ENCODE measurements at places on chromosomes 3 and 15.

GRCh38 chr15:25733036-25733855 lies 129.9 kb downstream of the ATP10A start:
- DNase-seq: no peak

DNA sequence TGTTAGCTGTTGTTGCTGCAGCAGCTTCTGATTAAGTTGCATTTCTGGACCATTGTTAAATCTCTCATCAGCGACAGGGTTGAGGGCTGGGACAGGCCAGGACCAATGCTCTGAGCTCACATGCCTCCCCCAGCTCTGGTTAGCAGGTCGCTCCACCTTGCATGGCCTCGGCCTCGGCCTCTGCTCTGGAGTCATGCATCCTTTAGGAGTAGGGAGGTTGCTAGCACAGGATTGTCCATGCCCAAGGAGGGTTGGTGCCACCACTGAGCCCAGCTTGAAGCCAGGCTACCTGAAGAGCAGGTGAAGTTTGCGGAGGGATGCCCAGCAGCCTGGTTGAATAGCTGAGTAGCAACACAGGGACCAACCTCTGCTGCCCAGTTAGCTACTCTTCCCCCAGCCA lies 11.2 kb upstream of the CPNE9 start:
- no peak for DNase-seq

GRCh38 chr15:92797168-92798052 lies 102.7 kb upstream of the CHD2 start:
- DNase-seq: peak; percentile 75

DNA sequence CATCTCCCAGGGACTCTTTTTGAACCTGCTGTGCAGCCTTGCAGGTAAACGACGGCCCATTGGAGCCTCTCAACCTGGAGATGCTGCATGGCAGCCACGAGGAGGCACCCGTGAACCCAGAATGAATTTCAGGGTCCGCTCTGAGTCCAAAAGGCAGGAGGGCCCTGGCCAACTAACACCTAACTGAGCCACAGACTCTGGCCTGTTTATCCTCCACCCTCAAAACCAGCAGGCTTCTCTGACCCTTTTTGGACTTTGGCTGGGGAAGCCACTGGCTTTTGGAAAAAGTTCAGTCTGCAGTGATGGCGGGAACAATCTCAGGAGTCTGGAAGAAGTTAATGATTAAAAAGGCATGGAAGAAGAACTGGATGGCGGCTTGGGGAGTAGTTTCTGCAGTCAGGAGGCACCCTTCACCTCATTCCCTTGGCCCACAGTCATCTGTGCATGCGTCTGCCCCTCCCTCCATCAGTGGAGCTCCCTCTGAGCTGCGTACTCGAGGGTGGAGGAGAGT lies 4.1 kb downstream of the PXYLP1 start:
- no peak for DNase-seq

DNA sequence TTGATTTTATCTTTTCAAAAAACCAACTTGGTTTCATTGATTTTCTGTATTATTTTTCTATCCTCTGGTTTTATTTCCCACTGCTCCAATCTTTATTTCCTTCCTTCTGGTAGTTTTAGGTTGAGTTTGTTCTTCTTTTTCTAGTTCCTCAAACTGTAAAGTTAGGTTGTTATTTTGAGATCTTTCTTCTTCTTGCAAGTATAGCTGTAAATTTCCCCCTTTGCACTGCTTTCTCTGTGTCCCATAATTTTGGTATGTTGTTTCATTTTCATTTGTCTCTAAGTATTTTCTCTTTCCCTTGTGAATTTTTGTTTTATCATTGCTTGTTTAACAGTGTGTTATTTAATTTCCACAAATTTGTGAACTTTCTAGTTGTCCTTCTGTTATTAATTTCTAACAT lies 120.0 kb downstream of the PLD1 start:
- no peak for DNase-seq

DNA sequence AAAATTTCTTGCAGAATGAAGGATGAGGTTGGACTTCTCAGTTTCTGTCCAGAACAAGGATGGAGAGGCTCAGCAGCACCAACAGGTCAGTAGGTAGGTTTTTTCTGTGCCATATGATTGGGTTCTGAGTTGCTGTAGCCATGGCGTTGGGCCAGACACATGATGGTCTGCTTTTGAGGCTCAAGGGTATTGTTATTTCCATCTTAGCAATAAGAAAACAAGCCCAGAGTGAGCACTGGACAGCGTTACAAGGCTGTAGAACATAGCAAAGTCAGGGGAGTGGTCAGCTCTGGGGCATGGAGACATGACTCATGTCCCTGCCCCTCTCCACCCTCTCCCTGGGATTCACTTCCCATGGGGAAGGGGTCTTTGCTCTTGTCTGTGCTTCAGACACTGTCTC lies 137.6 kb upstream of the TOPAZ1 start:
- DNase-seq: no peak

GRCh38 chr3:32381922-32382321 lies 9.7 kb upstream of the CMTM7 start:
- no peak for DNase-seq

GRCh38 chr3:31412832-31413231 lies 119.9 kb upstream of the STT3B start:
- no peak for DNase-seq

DNA sequence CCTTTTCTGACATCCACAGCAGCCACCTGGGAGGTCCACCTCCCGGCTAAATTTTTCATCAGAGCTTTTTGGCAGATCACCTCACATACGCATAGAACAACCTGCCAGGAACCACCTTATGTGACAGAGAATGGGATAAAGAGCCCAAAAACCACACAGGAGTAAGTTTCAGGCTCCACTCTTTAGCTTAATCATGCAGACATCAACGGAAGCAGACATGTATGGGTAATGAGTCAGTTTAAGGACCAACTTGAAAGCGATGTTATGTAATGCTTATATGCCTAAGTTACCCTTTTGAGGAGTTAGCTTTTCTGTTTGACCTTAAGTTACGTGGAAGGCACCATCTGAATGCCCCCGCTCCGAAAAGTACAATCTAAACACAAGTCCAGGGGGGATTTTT lies 183.3 kb upstream of the BHLHE40 start:
- no peak for DNase-seq

Measured in putamen (tissue), 1 donor.